ENCODE measurements at places on chromosomes 2 and 18.

DNA sequence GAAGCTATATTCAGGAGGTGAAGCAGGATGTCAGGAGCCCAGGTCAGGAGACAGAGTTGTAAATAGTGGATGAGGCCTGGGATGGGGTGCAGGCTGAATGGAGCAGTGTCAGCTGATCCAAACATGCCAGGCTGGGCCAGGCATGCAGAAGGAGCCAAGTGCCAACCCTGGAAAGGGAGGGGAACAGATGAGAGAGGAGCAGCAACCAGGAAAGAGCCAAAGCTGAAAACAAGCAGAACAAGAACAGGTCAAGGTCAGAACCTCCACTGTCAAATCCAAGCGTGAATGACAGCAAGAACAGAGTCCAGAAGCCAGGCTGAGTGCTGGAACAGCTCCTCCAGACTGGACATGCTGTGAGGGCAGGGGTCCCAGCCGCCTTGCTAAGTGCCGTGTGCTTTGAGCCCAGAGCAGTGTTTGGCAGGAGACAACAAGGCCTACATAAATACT lies 49.2 kb upstream of the PPP1CB start:
- DNase-seq: no peak

DNA sequence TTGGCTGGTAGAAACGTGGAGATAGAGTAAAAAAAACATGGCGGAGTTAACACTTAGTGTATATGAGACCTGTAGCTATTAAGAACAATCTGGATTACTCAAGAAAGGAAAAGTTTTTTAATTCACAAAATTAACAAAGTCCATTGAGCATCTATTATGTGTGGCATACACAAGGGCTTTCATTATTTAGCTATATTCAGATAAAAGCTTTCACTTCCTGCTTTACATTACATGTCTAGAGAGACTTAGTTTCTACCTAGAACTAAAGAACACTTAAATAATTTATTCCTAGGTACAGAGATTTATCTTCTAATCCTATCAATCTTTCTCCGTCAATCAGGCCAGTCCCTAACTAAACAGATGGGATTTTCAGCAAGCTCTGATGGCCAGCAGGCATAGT lies 196.0 kb upstream of the SLC39A10 start:
- no peak for DNase-seq

GRCh38 chr18:79214056-79214455 lies 144.9 kb downstream of the ATP9B start:
- no peak for DNase-seq

GRCh38 chr2:30400151-30400954 lies 46.7 kb upstream of the LCLAT1 start:
- no peak for DNase-seq

DNA sequence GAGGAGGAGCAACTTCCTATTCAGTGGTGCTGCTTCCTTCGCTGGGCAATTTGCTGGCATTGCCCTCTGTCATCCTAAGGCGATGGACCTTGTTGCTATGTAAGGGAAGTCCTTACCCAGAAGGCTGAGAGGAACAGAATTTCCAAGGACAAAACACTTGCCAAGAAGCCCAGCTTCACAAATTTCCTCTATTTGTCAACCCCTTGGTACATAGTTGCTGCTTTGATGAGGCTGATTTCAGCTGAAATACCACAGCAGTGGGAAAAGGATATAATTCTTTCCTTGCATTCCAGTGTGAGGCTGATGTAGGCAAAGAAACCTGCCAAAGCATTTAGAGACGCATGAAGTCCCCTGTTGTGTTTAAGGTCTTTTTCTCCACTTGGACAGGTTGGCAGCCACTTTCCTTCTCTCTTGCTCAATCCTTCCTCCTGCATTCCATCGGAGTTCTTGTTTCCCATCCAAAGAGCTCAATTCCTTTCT lies 16.4 kb upstream of the ST3GAL5 start:
- DNase-seq: no peak

DNA sequence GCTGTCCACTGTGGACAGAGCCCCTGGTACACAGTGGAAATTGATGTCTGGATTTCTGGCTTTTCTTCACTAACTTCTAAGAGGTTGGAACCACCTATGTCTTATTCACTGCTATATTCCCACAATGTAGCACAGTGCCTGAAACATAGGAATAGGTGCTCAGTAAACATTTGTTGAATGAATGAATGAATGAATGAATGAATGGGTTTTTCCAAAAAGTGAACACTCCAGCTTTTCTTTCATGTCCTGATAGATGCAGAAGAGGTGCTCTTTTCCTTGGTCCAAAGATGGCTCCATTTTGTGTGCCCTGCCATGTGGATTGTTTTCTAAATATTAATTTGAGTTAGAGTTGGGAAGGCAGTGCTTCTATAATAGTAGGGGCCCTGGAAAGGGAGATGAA lies 124.1 kb downstream of the SP3 start:
- no peak for DNase-seq

DNA sequence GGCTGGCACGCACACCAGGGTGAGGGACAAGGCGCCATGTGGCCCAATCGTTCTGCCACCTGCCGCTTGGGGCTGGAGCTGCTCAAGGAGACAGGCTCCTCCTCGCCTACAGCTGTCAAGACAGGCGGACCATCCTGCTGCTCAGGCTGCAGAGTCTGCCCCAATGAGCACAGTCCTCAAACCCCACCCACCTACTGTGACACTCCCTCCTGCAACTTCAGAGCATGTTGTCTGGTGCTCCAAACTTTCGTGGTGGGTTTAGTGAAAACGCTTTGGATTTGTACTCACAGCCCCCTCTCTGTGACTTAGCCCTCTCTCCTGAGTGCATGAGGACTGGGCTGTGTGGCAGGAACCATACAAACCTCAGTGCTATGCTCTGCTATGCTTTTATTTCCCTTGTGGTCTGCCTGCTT lies 23.2 kb upstream of the SLC35F6 start:
- DNase-seq: no peak

DNA sequence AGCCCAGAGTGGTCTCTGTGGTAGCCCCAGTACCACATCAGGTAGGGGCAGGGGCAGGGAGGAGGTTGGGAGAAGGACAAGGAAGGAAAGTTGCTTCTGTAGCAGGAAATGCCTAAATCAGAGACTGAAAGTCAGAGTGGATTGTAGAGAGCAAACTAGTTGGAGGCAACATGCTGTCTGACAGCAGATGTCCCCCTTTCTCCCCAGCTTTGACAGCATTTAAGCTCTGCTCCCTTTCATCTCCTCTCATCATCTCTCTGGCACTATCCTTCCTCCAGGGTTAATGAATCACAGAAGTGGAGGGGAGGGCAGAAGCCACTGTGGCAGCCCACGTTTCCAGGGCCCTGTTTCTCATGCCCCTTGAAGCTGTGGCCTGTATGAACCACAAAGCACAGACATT lies 50.4 kb downstream of the BOD1L2 start:
- no peak for DNase-seq

DNA sequence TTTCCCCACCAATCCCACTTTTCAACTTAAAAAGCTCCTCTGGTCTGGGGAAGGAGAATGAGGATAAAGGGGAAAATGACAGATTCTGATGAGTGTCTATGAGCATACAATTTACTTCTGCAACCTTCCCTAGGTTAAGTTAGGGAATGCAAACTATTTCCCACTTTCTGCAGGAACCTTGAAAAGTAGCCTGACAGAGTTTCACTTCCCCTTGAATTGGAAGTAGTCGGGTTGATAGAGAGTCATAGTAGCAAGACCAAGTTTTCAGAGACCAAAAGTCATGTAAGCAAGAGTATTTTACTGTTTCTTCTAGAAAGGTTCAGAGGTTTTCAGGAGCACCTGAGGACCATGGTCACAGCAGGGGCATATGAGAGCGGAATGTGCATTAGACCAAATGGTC lies 815.1 kb downstream of the CPS1 start:
- DNase-seq: no peak

GRCh38 chr2:80687524-80687923 lies 383.0 kb upstream of the LRRTM1 start:
- no peak for DNase-seq

GRCh38 chr18:59041819-59042815 lies 97.6 kb upstream of the SEC11C start:
- DNase-seq: no peak

DNA sequence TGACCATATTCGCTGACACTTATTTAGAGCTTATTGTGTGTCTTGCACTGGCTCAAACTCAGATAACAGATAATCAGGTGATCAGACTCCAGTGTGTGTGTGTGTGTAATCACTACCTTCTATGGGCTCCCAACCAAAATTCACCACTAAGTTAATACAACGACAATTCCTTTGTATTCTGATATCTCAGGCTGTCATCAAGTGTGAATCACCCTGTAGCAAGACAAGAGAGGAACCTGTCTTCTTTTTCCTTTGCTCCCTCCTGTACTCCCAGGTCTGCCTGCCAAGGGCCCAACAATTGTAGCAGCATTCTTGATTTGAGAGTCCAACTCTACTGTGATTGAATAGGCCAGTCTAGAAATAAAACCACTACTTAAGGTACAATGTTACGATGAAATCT lies 25.8 kb downstream of the ITGB6 start:
- DNase-seq: no peak

DNA sequence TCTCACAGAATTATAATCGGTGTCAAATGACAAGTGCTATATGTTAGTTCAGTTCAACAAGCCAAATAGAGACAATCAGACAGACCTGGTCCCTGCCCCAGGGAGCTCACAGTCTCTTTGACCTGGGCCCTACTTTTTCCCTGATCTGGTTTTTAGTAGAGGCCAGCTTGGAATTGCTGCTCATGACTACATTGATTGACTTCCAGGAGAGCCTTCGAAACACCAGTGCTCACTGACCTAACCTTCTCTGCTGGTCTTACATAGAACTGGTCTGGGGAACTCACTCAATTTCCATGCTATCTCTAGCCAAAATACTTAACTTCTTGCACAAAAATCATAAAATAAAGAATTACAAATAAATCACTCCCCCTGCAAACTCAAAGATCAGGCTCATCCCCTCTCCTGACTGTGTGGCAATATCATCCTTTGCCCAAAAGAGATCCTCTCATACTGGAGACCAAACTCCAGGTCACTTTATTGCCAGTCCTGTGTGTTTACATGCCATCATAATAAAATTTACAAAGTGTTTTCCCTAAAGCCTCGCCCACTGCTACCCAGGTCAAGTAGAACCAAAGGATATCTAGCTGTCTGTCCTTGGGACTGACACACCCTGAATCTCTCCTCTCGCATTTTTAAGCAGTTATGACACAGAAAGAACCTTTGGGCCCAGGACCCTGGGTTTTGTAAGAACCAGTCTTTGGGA lies 53.2 kb downstream of the PROC start:
- DNase-seq: no peak

- no peak for DNase-seq
These were observed 306.7 kb upstream of the CCDC68 start for GRCh38 chr18:55265984-55266383.

DNA sequence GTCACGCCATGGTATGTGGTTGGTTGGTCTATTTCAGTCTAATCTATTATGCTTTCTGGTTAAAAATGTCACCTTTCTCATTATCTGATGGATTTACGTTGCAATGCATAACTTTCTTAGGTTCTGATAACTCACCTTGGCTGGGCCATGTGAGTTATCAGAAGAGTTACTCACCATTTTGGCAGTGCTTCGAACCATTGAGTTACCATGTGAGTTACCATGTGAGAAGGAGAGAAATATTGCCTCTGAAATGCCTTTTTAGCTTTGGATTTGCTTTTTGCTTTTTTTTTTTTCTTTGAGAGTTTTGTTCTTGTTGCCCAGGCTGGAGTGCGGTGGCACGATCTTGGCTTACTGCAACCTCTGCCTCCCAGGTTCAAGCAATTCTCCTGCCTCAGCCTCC lies 1.6 kb downstream of the SMARCAL1 start:
- no peak for DNase-seq

GRCh38 chr18:10732990-10733389 lies 207.2 kb downstream of the NAPG start:
- DNase-seq: no peak

DNA sequence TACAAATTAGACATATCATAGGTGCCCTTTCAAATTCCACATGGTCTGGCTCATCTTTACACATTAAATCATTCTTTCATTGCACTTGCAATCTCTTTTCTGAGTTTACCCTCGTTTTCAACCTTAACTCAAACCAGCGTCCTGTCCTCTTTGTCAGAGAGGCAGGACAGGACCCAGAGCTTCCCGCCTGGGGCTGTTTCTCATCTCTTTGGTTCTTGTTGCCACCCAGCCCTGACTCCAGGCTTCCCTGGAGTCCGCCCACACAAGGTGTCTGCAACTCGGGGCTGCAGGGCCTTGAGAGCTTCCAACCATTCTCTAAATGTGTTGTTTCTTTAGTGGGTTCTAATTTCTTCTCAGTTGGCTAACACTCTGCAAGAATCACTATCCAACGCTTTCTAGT lies 24.4 kb downstream of the RBMS1 start:
- DNase-seq: no peak

DNA sequence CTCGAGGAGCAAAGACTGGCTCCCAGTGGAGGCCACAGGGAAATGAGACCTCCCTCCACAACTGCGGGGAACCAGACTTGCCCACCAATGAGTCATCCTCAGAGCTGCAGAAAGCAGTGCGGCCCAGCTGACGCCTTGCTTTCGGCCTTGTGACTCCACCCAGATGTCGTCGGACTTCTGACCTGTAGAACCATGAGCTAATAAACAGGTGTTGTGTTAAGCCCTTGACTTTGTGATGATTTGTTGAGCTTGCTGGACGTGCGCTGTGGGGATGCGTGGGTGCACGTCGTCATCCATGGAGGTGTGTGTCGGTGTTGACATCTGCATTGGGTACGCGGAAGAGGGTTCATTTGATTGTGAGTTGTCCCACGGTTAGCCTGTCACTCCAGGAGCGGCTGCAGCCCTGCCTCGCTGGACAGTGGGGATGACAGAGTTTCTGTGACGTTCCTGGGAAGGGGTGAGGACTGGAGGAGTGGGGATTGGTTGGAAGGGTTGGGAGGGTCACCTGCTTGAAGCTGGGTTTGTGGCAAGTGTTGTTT lies 154.1 kb downstream of the SH3BP4 start:
- DNase-seq: no peak
